ENCODE measurements at places on chromosomes 5 and 9. TPM values are rescaled to one million over a fixed set of nuclear protein-coding genes. Genes with fewer than 3 reads are reported as not detected.

Gene NDST1
- total RNA-seq, result 129 TPM

Gene ORM2
- total RNA-seq, result not detected

Gene SLC36A2
- not detected for total RNA-seq

Gene ADGRV1
- not detected for total RNA-seq

- no peaks in the 10 kb centered on the region for H3K27me3 ChIP-seq
- H3K4me3 ChIP-seq, result no peak overlapping the region
- peaks cover 6% of the 10 kb centered on the region for H3K4me1 ChIP-seq
- no peak overlapping the region for H3K27ac ChIP-seq
Observed at GRCh38 chr5:180555168-180555921, 36.0 kb downstream of the SCGB3A1 start.

DNA sequence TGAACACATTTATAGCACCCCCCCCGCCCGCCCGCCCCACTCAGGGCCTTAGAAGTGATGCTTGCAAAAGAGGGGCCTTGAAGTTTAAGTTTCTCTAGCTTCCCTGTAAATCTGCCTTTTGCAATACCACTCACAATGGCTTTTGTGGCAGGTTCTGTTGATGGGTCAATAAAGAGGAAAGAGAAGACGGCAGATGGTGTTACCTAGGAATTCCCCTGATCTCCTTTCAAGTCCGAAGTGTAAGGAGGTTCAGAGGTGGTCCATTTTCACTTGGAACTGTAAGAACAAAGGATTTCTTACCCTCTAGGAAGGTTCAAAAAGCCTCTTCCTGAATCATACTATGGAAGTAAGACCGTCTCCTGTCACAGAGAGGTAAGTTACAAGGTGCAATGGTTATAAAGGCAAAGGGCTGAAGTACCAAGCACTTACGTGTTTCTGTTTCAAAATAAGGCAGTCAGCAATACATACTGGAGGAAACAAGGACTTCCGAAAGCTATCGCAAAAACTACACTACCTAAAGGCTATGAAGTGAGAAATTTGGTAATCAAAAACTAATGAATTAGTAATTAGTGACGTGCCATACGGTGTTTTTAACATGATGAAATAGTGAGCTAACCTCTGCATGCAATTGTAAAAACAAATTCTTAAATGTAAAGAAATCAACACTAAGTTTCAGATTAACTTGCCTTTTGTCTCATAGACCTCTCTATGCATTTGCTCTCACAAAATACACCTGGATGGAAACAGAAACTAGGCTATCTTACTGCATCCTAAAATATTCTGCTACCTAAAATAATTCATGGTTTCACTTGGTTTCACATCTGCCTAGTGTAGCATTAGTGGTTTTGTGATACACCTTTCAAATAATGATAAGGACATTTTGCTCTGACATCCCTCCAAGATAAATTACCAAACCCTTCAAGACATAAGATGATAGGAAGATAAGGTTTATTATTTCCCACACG lies 589.4 kb upstream of the FAM174A start:
- no peak overlapping the region for H3K4me3 ChIP-seq
- H3K27me3 ChIP-seq, result no peaks in the 10 kb centered on the region
- no peak overlapping the region for H3K27ac ChIP-seq
- H3K4me1 ChIP-seq, result no peaks in the 10 kb centered on the region

GRCh38 chr9:135673941-135674340 lies 10.8 kb downstream of the LCN9 start:
- no peak overlapping the region for H3K4me3 ChIP-seq
- DNase-seq, result no peak
- peaks cover 7% of the 10 kb centered on the region for H3K27me3 ChIP-seq
- no peaks in the 10 kb centered on the region for H3K36me3 ChIP-seq
- no peaks in the 10 kb centered on the region for H3K4me1 ChIP-seq

DNA sequence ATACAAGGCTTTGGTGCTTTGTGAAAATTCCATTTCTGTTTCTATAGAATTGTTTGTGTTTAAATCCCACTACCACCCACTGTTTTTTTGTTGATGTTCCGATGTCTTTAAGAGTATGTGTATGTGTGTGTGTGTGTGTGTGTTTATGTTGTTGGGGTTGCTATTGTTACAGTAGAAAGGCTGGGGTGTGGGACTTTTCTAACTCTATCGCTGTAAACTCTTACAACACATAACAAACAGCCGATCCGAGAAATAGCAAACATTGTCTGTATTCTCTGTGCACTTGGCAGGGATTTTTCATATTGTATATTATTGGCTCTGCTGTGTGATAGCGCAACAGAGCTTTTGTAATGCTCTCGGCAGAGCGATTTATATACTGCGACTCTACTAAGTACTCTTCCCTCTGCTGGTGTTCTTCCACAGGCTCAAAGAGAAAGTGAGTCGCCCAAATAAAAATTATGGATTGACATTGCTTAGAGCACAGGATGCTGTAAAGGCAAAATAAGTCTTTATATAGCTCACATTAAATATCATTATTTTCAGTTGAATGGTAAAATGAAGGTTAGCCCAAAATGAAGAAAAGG lies 492.2 kb upstream of the ARRDC3 start:
- no peak for DNase-seq
- no peaks in the 10 kb centered on the region for H3K4me1 ChIP-seq
- no peaks in the 10 kb centered on the region for H3K36me3 ChIP-seq

- no peak for DNase-seq
- H3K4me3 ChIP-seq, result no peak overlapping the region
- no peak overlapping the region for H3K27ac ChIP-seq
- H3K4me1 ChIP-seq, result no peaks in the 10 kb centered on the region
Observed at GRCh38 chr5:165425594-165425993, 1920.2 kb downstream of the MAT2B start.

GRCh38 chr5:132380047-132380446 lies 10.5 kb downstream of the SLC22A5 start:
- no peaks in the 10 kb centered on the region for H3K27me3 ChIP-seq
- H3K4me1 ChIP-seq, result no peaks in the 10 kb centered on the region
- no peaks in the 10 kb centered on the region for H3K36me3 ChIP-seq
- DNase-seq, result no peak

- no peak for DNase-seq
- no peak overlapping the region for H3K4me3 ChIP-seq
- H3K4me1 ChIP-seq, result no peaks in the 10 kb centered on the region
- H3K27ac ChIP-seq, result no peak overlapping the region
- no peaks in the 10 kb centered on the region for H3K36me3 ChIP-seq
Observed at GRCh38 chr9:89482056-89482851, 15.7 kb downstream of the SEMA4D start.

- H3K27ac ChIP-seq, result no peak overlapping the region
- no peaks in the 10 kb centered on the region for H3K36me3 ChIP-seq
- no peaks in the 10 kb centered on the region for H3K4me1 ChIP-seq
- H3K4me3 ChIP-seq, result no peak overlapping the region
Observed at GRCh38 chr5:110727025-110727314, 499 bp upstream of the TMEM232 start.

DNA sequence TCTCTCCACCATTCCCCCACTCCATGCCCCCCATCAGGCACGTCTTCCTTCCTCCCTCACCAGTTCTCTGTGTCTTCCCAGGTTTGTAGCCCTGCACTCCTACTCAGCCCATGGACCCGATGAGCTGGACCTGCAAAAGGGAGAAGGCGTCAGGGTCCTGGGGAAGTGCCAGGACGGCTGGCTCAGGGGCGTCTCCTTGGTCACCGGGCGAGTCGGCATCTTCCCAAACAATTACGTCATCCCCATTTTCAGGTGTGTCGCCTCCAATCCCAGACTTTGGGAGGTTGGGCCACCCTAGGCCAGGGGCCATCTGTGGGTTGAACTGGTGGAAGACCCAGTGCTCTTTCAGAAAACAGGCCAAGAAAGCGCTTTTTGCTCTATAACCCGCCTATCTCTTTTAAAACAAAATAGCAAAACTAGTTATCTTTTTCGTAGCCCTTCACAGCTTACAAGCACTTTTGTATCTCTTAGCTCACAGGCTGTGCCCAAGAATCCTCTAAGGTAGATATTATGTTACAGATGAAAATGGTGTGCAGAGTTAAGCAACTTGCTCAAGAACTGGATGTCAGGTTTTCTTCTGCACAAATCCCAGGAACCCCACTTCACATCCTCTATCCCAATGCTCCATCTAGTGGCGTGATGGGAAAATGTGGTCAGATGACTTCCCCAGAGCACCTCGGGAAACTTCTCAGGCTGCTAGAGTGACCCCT lies 56.2 kb downstream of the PLAC8L1 start:
- no peaks in the 10 kb centered on the region for H3K4me1 ChIP-seq
- H3K36me3 ChIP-seq, result no peaks in the 10 kb centered on the region
- H3K4me3 ChIP-seq, result no peak overlapping the region
- no peaks in the 10 kb centered on the region for H3K27me3 ChIP-seq
- DNase-seq, result peak; percentile 79
- H3K27ac ChIP-seq, result no peak overlapping the region

DNA sequence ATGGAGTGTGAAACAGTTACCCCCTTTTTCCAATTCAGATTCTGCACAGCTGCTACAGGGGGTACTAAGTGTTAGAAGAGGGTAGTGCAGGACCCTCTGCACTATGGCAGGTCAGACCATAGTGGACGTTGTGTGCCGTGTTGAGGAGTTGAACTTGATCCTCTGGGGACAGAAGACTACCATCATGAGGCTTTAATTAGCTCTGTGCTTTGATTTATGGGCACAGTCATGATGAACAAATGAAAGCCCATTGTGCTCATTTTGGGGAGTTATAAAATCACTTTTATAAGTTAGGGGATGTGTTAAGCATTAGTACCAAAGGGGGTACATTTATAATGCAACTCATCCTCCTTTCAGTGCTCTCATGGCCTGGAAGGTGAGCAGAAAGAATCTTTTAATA lies 62.7 kb downstream of the ZSWIM6 start:
- no peaks in the 10 kb centered on the region for H3K36me3 ChIP-seq
- H3K27ac ChIP-seq, result no peak overlapping the region
- DNase-seq, result no peak
- H3K4me1 ChIP-seq, result peaks cover 15% of the 10 kb centered on the region
- H3K4me3 ChIP-seq, result no peak overlapping the region

DNA sequence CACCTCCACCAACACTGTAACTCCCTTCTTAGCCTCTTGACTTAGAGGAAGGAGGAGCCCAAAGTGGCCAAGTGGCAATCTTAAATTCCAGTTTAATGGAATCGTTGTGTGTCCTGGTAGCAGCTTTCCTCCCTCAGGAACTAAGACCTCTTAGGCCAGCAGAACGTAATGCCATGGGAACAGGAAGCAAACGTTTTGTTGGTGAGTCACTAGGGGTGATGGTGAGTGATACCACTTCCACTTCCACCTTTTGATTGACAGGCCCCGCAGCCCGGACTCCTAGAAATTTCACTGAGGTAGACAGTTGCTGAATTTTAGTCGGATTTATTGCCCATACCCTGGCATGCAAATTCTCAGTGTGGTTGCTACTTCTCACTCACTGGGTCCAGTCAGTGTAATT lies 94.2 kb upstream of the FBN2 start:
- H3K36me3 ChIP-seq, result no peaks in the 10 kb centered on the region
- no peaks in the 10 kb centered on the region for H3K27me3 ChIP-seq
- H3K27ac ChIP-seq, result no peak overlapping the region
- no peak for DNase-seq
- H3K4me3 ChIP-seq, result no peak overlapping the region

DNA sequence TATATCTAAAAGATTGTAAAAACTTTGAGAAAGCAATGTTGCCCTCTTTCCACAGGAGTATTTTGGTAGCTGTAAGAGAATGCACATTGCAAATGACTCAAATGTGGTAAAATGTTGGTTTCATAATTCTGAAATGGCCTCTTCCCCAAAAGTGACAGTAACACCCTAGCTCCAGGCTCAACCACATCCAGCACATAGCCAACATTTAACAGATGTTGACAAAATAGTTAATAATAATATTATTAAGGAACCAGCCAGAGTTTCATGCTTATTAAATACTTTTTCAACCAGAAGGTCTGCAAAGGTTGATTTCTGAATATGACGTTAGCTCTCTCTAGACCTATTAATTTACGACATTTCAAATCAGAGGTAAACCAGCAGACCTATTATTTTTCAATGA lies 1.3 kb downstream of the ANXA1 start:
- H3K4me1 ChIP-seq, result peaks cover 70% of the 10 kb centered on the region
- no peaks in the 10 kb centered on the region for H3K27me3 ChIP-seq
- peak overlapping the region; percentile 100 for H3K4me3 ChIP-seq

DNA sequence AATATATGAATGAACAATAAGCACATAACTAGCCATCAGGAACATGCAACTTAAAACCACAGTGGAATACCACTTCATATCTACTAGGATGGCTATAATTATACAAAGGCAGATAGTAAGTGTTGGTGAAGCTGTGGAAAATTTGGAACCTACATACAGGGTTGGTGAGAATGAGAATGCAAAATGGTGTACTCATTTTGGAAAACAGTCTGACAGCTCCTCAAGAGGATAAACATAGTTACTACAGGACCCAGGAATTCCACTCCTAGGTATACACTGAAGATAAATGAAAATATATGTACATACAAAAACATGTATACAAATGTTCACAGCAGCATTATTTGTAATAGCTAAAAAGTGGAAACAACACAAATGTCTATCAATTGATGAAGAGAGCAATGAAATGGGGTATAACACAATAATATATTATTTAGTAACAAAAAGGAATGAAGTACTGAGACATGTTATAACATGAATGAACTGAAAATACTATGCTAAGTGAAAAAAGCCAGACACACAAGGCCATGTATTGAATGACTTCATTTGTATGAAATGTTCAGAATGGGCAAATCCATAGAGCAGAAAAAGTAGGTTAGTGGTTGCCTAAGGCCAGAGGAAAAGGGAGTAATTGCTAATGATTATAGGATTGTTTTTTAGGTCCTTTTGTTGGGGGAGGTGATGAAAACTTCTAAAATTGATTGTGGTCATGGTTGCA lies 31.2 kb upstream of the CDK5RAP2 start:
- H3K27ac ChIP-seq, result no peak overlapping the region
- no peak overlapping the region for H3K4me3 ChIP-seq
- DNase-seq, result peak; percentile 20
- H3K4me1 ChIP-seq, result peaks cover 9% of the 10 kb centered on the region
- H3K27me3 ChIP-seq, result no peaks in the 10 kb centered on the region

DNA sequence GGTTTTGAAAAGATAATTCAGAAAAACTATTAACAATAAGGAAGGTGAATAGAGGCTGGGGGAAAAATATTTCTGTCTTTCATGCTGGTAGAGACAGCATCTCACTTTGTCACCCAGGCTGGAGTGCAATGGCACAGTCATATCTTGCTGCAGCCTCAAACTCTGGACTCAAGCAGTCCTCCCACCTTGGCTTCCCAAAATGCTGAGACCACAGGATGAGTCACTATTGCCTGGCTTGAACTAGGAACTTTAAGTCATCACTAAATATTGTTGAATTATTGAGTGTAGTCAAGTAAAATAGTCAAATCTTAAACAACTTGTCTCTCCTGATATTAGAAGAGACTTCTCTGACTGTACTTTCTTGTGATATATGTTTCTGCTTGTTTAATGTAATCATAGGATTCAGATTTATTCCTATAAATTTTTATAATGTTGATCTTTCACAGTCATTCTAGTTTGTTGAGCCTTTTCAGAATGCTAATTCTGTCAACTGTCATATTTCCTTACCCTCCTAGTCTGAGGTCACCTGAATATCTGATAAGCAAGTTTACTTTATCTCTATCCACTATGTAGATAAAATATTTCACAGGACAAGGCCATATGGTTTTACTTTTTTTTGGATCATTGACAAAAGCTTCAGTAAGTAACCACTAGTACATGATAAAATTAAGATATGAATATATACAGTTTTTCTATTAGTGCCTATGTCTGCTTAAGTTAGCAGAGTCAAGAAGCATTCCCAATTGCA lies 1696.5 kb downstream of the MAT2B start:
- no peak for DNase-seq
- no peak overlapping the region for H3K27ac ChIP-seq
- H3K4me3 ChIP-seq, result no peak overlapping the region
- no peaks in the 10 kb centered on the region for H3K27me3 ChIP-seq
- no peaks in the 10 kb centered on the region for H3K4me1 ChIP-seq

- no peaks in the 10 kb centered on the region for H3K36me3 ChIP-seq
- no peaks in the 10 kb centered on the region for H3K27me3 ChIP-seq
- DNase-seq, result peak; percentile 92
- H3K27ac ChIP-seq, result peak overlapping the region; percentile 76
Observed at GRCh38 chr9:1979741-1980367, 35.3 kb upstream of the SMARCA2 start.

Measured in GM23248 (cell line).